Dermis microvascular lymphatic vessel endothelial cell (primary cell): ENCODE measurements at places on chromosomes 3 and 15. TPM values are rescaled to one million over a fixed set of nuclear protein-coding genes. Genes with fewer than 3 reads are reported as not detected.

The DUOXA1 gene
- total RNA-seq = not detected in 2 replicates

The CYP19A1 gene
- total RNA-seq = not detected in 2 replicates

The CHAC1 gene
- total RNA-seq = 1.4 and 1.9 TPM in 2 replicates

The PCBP4 gene
- 16.7 and 18.1 TPM in 2 replicates for total RNA-seq

The CHRNB4 gene
- total RNA-seq = not detected in 2 replicates

The GOLGA8J gene
- total RNA-seq = not detected in 2 replicates

The MYO5C gene
- total RNA-seq = 13.0 TPM in 2 replicates

The PFN2 gene
- total RNA-seq = 5.1 and 12.1 TPM in 2 replicates

The CFAP92 gene
- 0.51 and 1.0 TPM in 2 replicates for total RNA-seq

The CTXN2 gene
- total RNA-seq = not detected in 2 replicates

The INKA1 gene
- total RNA-seq = 13.6 and 15.0 TPM in 2 replicates

The XCR1 gene
- total RNA-seq = not detected in 2 replicates

The TNNC1 gene
- 0.13 TPM in 1 of 2 replicates, not detected in the other for total RNA-seq

The DNASE1L3 gene
- 3.0 and 6.4 TPM in 2 replicates for total RNA-seq

The FGD5 gene
- total RNA-seq = 86.3 and 122 TPM in 2 replicates

The CLDN1 gene
- 0.13 and 0.63 TPM in 2 replicates for total RNA-seq

The OTOL1 gene
- total RNA-seq = not detected in 2 replicates

The TMEM207 gene
- total RNA-seq = not detected in 2 replicates

The TFRC gene
- 99.6 and 160 TPM in 2 replicates for total RNA-seq

The KCNMB2 gene
- not detected in 2 replicates for total RNA-seq

The POPDC2 gene
- total RNA-seq = 0.26 and 0.76 TPM in 2 replicates

The CPB1 gene
- not detected in 2 replicates for total RNA-seq

The P2RY12 gene
- total RNA-seq = not detected in 2 replicates
